ENCODE measurements at places on chromosomes 12 and 14.
A peak's percentile ranks its signal among the peaks of the same experiment; 100 is the strongest.

GRCh38 chr14:59585891-59586554 is 9.4 kb upstream of the CCDC175 start:
- no peak for DNase-seq

DNA sequence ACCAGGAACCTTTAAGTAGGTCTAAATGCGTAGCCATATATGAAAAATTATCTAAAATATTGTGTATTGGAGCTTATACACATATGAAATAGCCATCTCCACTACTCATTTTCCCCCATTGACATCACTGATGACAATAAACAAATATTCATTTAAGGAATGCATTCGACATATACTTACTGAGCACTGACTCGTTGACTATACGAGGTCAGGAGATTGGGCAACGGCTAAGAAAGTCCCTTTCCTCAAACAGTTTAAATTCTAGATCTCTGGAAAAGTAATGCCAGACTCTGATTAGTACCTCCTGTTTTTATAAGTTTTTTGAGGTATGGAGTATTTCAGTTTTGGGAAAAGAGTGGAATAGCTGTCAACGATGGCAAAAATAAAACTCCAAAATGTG is 139.4 kb upstream of the DIO2 start:
- no peak for DNase-seq

DNA sequence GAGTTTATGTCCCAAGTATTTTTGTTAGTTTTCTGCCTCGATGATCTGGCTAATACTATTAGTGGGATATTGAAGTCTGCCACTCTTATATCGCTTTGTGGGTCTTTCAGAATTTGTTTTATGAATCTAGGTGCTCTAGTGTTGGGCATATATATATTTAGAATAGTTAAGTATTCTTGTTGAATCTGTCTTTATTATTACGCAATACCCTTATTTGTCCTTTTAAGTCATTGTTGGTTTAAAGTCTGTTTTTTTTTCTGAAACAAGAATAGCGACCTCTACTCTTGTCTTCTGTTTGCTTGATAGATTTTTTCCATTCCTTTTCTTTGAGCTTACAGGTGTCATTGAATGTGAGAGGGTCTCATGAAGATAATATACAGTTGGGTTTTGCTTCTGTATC is 239.0 kb downstream of the ASCL1 start:
- no peak for DNase-seq

DNA sequence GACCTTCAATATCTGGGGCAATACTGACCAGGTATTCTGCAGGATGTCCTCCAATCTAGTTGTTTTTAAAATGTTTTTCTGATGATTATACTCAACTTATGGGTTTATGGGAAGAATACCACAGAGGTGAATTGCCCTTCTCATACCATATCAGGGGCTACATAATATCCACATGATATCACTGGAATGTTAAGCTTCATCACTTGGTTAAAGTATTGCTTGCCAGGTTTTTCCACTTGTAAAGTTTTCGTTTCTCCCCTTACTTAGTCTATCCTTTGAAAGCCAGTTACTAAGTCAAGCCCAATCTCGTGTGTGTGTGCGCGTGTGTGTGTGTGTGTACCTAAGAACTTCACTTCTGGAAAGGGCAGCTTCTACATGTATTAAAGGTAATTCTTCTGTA is 980.9 kb upstream of the FBXO33 start:
- no peak for DNase-seq

- DNase-seq, result no peak
Observed at GRCh38 chr12:131357920-131358319, 353.0 kb upstream of the SFSWAP start.

GRCh38 chr14:22997676-22998323 is 12.1 kb downstream of the C14orf93 start:
- DNase-seq, result no peak

- DNase-seq, result no peak
Observed at GRCh38 chr14:99519347-99519881, 38.2 kb downstream of the CCNK start.

GRCh38 chr14:97776890-97777558 is 979.8 kb downstream of the VRK1 start:
- no peak for DNase-seq

DNA sequence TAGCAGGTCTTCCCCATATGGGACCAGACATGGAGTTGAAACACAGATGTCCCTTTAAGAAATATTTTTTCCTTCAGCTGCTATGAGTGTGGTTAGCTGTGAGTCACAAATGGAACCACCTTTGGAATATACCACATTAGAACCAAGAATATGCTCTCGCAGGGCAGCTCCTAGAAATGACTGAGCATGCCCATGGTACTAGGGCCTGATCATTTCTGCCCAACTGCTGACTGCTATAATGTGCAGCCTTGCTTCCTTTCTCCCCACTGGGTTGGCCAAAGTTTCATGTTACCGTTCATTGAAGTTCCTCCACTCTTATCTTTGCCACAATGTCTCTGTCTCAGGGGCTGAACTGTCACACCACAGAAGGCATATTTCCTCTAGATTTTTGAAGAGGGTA is 1074.6 kb downstream of the FLRT2 start:
- no peak for DNase-seq

GRCh38 chr14:84112589-84112988 is 1417.4 kb upstream of the FLRT2 start:
- DNase-seq, result no peak

DNA sequence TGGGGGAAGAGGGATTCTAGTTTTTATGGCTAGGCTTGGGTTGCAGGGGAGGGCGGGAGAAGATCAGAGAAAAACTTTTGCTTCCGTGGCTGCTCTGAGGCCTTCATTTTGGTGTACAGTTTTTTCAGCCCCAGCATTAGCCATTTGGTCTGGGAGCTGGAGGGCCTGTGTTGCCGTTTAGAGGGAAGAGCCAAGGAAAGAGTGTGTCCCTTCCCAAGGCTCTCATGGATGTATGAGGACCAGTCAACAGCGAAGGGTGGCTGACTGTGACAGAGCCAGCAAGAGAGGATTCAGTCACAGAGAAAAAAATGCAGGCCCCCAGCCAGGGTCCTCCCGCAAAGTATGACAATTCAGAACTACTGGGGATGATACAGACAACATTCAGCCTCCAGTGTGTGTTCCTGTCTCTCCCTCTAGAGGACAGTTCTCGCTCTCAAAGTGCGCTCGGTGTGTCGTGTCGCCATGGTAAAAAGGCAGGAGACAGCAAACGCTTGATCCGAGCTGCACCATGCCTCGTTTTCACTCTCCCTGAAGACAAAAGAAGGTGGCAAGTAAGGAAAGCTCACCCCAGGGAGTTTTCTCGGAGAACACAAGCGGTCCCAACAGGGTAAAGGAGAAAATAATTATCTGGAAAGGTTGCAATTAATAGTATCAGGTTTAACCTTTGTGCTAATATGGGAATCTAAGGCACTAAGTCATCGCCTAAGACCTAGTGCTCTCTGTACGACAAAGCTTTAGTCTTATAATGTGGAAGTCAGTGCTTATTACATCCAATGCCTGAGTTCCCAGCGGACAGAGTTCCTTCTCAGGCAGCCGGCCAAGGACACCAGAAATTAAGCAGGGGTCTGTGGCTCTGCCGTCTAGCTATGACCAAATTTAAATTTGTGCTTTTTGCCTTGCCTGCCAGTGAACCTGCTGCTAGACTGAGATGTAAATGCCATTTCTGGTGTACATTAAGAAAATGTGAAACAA is 157.3 kb upstream of the PLXNC1 start:
- DNase-seq, result no peak

GRCh38 chr12:79378496-79378895 is 312.3 kb downstream of the PAWR start:
- no peak for DNase-seq

GRCh38 chr14:67577181-67577808 is 22.8 kb downstream of the PIGH start:
- DNase-seq, result no peak

DNA sequence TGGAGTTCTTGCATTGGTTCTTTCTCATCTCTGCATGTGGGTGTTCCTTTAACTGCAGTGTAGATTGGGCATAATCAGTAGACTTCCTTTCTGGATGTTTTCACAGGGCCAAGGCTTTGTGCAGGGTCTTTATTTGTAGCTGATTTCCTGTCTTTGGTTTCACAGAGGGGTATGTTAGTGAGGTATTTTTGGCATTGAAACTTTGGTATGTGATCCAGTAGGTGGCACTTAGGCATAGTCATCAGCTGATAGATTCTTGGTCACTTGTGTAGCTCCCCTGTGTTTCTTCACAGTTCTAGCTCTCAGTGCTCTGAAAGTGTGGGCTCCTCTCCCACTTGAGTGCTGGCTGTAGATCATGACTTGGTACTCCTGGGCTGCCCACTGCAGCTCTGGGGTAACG is 52.7 kb upstream of the LMO3 start:
- no peak for DNase-seq

- no peak for DNase-seq
Observed at GRCh38 chr12:52183544-52183910, 8.3 kb downstream of the KRT80 start.

GRCh38 chr14:30389134-30389876 is 169.7 kb upstream of the G2E3 start:
- DNase-seq, result no peak

DNA sequence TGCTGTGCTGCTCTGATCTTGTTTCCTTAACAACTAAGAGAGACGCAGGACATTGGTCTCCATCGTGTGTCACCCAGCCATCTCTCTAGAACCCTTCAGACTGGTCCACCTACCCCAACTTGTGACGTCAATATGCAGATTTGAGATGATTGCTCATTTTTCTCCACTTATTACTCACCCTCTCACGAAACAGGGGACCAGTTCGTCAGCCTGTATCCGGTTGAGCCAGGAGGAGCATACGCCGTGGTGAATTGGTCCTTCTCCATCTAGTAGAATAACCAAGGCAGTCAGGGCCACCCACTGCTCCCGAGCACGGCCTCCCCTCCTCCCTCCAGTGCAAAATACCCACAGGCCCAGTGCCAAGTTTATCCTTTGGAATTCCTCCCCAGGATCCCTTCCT is 36.2 kb upstream of the FBXO21 start:
- DNase-seq, result no peak

GRCh38 chr12:90428465-90428864 is 526.5 kb downstream of the CCER1 start:
- no peak for DNase-seq

DNA sequence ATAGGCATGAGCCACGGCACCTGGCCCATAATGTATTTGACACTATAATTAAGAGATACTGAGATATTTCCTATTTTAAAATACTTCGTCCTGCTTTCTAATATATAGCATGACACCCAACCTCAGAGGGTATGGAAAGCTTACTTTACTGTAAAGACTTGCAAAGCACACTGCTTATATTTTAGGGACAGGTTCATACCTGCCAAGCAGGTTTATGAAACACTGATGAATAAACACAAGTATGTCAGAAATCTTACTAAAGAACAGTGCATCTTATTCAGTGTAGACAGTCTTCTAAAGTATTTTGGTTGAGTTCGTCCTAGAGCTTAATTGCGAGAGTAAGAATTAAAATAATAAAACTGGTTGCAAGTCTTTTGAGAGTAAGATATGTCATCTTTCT is 65.4 kb downstream of the PPFIBP1 start:
- no peak for DNase-seq

- no peak for DNase-seq
Observed at GRCh38 chr12:120438495-120439198, 734 bp downstream of the COX6A1 start.

DNA sequence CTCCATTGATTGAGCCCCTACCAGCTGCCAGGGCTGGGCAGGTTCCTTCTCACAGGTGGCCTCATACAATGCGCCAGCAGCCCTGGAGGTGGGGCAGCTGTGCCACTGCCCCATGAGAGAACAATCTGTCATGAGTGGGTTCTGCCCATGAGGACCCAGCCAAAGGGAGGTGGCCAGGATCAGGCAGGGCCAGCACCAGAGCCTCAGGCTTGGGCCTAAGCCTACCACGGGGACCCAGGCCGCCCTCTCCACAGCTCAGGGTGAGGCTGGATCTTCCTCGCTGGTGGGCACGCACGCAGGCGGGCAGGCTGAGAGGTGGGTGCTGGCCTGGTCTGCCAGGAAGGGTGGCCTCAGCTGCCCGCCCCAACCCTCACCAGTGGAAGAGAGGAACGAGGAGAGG is 110.7 kb downstream of the KIF26A start:
- no peak for DNase-seq

- DNase-seq, result no peak
Observed at GRCh38 chr12:98821232-98821631, 176.1 kb downstream of the APAF1 start.

DNA sequence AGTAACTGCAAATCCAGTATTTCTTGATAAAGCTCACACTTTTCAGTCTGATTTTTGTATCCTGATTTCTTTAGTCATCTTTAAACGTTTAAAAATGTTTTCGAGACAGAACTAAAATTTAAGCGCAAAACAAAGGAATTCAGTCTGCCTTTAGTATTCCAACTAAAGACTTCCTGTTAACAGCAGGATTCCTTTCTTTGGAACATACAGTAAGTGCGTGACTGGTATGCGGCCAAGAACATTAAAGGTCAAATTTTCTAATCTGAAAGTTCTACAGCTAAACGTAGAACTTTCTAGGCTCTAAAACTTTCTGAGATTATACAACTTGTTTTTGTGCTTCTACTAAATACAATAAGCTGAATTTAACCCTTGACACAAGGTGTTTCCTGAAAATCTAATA is 9.9 kb downstream of the SAV1 start:
- no peak for DNase-seq

DNA sequence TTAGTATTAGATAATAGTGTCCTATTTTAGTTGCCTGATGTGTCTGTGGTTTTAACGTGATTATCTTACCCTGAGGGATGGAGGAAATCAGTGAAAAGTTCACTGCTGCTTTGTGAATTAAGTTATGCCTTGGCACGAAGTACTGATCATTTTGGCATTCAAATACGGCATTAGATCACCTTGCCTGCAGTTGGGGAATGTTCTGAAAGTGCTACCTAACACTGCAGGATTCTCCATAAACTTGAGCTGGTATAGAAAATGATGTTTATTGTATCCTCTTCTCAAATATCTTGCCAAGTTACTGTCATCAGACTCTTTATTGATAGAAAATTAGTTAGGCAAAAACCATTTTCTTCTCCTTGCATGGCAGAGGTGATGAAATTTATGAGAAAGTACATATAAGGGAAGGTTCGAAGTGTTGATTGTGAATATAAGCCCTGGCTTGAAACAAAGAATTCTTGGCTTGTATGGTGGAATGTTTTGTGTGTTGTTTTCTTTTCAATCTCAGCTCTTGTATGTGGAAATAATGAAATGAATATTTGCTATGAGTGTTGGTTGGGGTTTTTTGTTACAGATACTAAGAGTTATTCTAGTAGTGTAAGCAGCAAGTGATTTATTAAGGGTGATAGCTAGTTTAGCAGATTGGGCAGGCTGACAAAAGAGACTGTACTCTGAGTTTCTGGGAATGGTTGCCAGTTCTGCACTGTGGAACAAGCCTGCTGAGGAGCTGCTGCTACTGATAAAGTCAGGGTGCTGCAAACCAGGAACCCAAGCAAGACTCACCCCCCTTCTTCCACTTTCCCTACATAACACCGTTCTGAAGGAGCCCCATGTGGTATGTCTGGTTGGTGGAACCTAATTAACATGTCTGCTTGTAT is 448.3 kb downstream of the PCNX1 start:
- DNase-seq, result peak; percentile 40

DNA sequence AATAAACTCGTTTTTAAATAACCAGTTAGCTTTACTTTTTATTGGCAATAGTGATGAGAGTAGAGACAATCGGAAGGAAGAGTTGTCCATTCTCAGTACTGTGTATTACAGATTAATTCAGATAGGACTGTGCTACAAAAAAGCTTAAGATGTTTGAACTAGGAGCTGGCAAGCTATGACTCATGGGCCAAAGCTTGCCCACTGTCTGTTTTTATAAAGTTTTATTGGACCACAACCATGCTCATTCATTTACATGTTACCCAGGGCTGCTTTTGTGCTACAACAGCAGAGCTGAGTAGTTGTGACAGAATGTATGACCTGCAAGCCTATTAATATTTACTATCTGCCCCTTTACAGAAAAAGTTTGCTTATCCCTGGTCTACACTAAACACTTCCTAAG is 19.4 kb downstream of the GNS start:
- no peak for DNase-seq
